Stomach (tissue), 19 donors: ENCODE measurements at places on chromosomes 12 and 14. TPM values are rescaled to one million over a fixed set of nuclear protein-coding genes. Genes with fewer than 3 reads are reported as not detected.

GRCh38 chr12:71108355-71108754 lies 49.4 kb downstream of the TSPAN8 start:
- no peaks in the 10 kb centered on the region for H3K27me3 ChIP-seq
- H3K4me1 ChIP-seq: no peaks in the 10 kb centered on the region
- DNase-seq: no peak

DNA sequence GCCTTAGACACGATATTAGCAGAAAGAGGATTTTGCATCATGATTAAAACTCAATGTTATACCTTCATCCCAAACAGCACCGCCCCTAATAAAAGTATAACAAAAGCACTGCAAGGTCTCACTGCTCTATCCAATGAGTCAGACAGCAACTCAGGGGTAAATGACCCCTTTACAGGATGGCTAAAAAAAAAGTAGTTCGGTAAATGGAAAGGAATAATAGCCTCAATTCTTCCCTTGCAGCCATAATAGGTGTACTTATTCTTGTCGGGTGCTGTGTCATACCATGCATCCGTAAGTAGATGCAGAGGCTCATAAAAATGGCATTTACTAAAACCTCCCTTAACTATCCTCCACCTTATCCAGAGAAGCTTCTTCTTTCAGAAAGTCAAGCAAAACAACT lies 53.9 kb upstream of the AP4S1 start:
- no peak overlapping the region for H3K4me3 ChIP-seq
- no peak overlapping the region for H3K27ac ChIP-seq
- no peaks in the 10 kb centered on the region for H3K36me3 ChIP-seq
- H3K27me3 ChIP-seq: no peaks in the 10 kb centered on the region
- DNase-seq: no peak

DNA sequence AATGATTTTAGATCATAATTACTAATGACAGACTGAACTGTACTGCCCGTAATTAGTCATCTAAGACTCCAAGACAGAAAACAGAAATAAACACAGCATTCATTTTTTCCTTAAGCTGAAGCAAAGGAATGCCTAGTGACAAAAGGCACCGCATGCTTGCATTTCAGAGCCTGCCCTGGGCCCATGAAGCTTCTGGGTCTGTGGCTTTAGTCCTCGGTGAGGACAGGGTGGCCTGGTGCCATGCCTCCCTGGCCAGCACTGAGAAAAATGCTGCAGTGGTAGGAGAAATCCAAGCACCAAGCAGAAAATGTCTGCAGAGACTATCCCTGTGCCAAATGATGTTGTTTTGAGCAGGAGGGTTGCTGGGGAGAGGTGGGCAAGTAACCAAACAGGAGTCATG lies 171.6 kb downstream of the CALM1 start:
- peaks cover 33% of the 10 kb centered on the region for H3K36me3 ChIP-seq
- no peak for DNase-seq
- no peak overlapping the region for H3K4me3 ChIP-seq
- H3K4me1 ChIP-seq: no peaks in the 10 kb centered on the region

LRRIQ1 gene
- not detected for total RNA-seq
